GM12878 (cell line): ENCODE measurements at places on chromosomes 7 and 10. TPM values are rescaled to one million over a fixed set of nuclear protein-coding genes. Genes with fewer than 3 reads are reported as not detected.

BAG3 gene
- polyA plus RNA-seq: 11.6 and 14.1 TPM in 2 replicates

CALHM1 gene
- polyA plus RNA-seq: 0.08 and 0.20 TPM in 2 replicates

GJD4 gene
- not detected in 2 replicates for polyA plus RNA-seq

AKR1D1 gene
- polyA plus RNA-seq: 0.09 TPM in 1 of 2 replicates, not detected in the other

DNA sequence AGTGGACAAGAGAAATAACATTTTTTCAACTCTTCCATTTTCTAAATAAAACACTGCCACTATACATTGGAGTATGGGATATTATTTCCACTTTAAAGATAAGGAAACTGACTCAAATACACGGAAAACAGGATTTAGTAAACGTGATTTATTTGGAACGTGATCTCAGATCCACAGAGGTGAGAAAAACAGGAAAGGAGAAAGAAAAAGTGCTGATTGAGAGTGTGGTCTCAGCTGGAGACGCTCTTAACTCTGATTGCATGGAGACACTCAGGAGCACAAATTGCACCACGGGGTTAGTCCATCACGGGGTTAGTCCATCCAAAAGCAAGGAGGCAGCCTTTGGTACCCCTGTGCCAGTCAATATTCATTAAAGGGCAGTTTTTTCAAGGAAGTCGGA, 142.5 kb downstream of the GNAT3 start:
- no peaks in the 10 kb centered on the region for H3K36me3 ChIP-seq
- DNase-seq: no peak
- H3K4me3 ChIP-seq: no peak overlapping the region
- no peaks in the 10 kb centered on the region for H3K4me1 ChIP-seq
- H3K27me3 ChIP-seq: no peaks in the 10 kb centered on the region
